IPS DF 6.9 (cell line): ENCODE measurements at places on chromosomes 2 and 18.

DNA sequence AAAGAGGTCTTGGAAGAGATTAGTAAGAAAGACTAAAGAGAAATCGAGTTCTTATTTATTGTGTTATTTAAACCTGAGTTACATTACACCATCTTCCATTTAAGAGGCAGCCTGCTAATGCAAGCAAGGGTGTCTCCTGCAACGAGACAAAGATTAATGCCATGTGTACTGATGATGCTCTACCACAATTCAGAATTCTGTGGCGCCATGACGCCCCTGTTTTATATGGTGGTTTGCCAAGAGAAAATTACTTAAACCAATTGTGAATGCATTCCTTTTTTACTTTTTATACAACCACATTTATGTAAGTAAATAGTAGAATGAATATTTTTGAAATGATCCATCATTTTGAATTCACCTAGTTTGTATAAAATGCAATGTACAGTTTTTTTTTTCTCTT is 356.1 kb upstream of the ZEB2 start:
- DNase-seq, result no peak

GRCh38 chr2:154226931-154227330 is 355.2 kb downstream of the GALNT13 start:
- DNase-seq, result no peak

GRCh38 chr2:12389344-12390045 is 327.2 kb upstream of the TRIB2 start:
- no peak for DNase-seq

GRCh38 chr2:120005834-120006521 is 6.9 kb upstream of the EPB41L5 start:
- DNase-seq, result no peak

DNA sequence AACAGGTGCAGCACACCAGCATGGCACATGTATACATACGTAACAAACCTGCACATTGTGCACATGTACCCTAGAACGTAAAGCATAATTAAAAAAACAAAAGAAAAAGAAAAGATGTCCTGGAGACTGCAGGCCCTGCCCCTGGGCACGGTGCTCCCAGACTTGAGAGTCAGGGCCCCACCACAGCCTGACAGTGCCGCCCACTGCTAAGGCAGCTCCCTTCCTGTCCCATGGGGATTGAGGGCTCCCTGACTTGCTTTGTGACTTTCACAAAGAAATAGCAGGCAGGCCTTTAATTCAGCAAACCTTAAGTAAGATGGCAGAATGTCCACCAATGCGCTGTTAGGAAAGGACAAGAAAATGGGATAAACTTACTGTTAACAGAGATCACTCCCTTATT is 116.8 kb downstream of the NDUFA10 start:
- no peak for DNase-seq

- DNase-seq, result no peak
Measured at GRCh38 chr2:18788592-18788991, 199.2 kb upstream of the NT5C1B start.

- no peak for DNase-seq
Measured at GRCh38 chr2:166464187-166464586, 29.9 kb downstream of the SCN7A start.

GRCh38 chr2:61759718-61760117 is 94.1 kb downstream of the FAM161A start:
- no peak for DNase-seq

DNA sequence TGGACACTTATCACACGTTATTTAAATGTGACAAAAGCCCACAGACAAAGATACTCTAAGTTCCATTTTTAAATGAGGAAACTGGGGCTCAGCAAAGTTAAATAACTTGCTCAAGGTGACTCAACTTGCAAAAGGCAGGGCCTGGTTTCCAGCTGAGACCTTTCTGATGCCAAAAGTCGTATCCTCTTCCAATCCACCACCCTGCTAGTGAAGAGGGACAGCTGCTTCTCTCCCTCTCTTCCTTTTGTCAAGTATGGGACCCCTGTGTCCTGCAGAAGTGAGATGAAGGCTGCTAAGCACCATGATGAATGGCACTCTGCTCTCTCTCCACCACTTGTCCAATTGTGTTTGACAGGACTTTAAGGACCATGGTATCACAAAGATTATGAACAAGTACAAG is 140.9 kb downstream of the DYM start:
- DNase-seq, result peak; percentile 31

DNA sequence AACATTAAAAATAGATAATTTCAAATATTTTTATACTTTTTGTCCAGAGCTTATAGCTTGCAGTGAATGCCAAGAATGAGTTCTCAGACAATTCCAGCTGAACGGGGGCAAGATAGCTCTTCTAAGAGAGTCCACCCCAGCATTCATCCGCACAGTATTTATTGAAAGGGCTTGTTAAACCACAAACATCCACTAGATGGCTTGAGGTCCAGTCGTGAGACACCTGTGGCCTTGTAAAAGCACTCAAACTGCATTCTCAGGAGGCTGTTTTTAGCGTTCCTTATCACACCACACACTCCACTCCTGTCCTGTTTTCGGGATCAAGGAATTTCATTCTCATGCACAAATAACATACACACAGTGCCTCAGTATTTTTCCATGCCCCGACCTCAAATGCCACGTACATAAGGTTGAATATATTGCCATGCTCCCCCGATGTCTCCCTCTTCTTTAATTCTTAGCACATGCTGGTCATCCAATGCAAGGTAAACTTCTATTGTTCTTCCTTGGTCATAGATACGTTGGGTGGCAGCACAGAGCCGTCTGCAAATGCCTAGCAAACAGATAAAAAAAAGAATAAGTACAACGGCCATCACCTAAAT is 47.4 kb downstream of the DNAJC10 start:
- no peak for DNase-seq

DNA sequence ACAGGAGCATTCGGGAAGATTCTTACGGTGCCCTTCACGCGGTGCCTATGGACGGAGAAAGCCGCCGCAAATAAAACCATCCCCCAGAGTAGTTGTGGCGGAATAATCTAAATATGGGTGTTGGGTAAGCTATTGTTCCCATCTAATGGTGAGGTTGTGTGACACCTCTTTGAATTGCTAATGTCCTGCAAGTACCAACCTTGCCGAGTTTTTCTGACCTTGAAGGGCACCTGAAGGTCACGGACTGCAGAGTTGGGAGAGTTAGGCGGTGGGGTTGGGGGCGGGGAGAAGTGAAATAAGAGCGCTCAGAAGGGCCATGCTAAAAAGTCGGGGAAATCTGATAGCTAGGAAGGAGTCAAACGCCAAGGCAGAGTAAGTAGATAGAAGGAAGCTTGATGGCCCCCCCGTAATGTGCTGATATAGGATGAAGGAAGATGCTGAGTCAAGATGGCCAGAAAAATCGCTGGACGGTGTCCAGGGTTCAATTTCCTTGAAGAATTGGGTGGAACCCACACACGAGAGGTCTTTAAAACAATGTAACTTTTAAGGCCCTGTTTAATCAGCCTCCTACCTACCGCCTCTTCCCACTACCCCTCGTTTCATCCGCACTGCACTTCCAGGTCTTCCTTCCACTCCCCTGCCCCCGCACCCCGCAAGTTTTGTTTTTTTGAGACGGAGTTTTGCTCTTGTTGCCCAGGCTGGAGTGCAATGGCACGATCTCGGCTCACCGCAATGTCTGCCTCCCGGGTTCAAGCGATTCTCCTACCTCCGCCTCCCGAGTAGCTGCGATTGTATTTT is 600 bp downstream of the KATNAL2 start:
- DNase-seq, result peak; percentile 74

- no peak for DNase-seq
Measured at GRCh38 chr18:76232779-76233178, 262.3 kb downstream of the ZNF516 start.
